Lung (tissue), 17 donors: ENCODE measurements at places on chromosomes 12 and 14. TPM values are rescaled to one million over a fixed set of nuclear protein-coding genes. Genes with fewer than 3 reads are reported as not detected.

- no peak for DNase-seq
These were observed 13.8 kb downstream of the GXYLT1 start for GRCh38 chr12:42130672-42131402.

- no peak for DNase-seq
These were observed 50.5 kb upstream of the HIF1A start for GRCh38 chr14:61644834-61645233.

- DNase-seq: no peak
These were observed 581.9 kb downstream of the ALG10 start for GRCh38 chr12:34604227-34604626.

GRCh38 chr14:101731187-101732080, 30.1 kb upstream of the PPP2R5C start:
- peak; percentile 21 for DNase-seq

DNA sequence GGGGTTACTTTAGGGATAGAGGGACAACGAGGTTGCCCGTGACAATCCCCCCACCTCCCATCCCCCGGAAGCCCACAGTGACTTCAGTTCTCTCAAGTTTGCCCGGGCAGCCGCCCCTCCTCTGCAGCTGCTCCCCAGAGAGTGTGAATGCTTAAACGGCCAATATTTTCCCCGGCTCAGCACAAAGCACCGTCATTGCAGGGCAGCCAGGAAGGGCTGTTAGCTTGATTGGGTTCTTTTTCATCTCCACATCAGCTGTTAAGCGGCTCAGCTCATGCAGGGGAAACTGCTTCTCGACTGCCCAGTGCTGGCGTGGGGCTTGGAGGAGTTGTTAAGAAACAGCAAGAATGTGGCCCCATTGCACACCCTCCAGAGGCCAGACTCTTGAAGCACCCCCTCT, 120.5 kb upstream of the NCOR2 start:
- DNase-seq: peak; percentile 90

GRCh38 chr14:42470427-42470719, 863.7 kb downstream of the LRFN5 start:
- DNase-seq: no peak

GRCh38 chr14:102063109-102063807, 23.6 kb downstream of the HSP90AA1 start:
- DNase-seq: peak; percentile 90

DNA sequence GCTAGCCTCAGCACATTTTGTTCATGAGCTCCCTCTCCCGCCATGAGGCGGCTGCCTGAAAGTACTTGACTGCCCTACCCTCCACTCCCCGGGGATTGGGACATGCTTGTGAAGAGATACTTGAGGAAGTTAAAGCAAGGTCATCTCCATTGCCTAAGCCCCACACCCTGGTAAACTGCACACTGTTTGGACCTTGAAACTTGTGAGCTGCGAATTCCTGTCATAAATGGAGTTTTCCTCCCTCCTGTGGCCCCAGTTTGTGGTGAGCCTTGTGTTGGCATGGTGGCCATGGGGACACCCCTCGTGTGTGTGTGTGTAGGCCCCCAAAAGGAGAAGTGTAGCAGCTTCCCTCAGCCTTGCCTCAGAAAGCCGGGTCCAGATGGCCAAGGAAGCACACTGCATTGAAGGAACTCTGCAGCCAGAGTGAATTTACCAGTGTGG, 395.5 kb downstream of the ZFP36L1 start:
- DNase-seq: no peak

DNA sequence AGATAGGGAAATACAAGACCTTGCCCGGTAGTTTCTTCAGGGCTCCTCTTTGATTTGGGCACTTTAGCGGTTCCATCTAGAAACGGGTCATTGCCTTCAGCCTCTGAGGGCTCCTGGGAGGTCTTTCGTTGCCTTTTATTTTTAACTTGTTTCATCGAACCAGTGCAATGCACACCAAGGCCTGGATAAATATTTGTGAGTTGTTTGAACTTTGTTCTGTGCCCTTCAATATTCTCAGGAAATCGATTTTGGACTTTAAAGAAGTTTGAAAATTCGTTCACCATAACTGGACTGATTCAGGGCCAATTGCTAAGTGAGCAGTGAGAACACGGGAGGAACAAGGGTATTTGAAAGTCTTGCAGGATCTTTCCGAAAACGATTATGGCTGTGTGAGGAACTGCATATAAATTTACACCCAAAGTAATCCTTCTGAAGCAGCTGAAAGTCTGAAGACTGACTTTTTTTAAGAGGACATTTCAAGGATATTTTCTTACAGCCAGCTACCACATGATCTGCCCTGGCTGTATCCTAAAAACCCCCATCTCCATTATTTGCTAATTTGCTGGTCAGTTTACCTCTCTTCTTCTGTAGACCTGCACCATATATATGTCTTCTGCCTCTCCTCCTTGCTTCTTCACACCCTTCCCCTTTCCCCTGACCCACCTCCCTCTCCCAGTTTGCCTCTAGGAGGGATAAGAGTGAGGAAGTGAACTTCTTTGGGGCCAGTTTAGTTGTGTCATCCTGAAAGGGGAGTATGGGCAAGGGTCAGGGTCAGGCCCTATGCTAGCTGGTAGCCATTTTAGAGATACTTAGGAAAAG, 8.0 kb downstream of the DUSP6 start:
- DNase-seq: no peak

- DNase-seq: no peak
These were observed 49.0 kb downstream of the KIF21A start for GRCh38 chr12:39393890-39394289.

DNA sequence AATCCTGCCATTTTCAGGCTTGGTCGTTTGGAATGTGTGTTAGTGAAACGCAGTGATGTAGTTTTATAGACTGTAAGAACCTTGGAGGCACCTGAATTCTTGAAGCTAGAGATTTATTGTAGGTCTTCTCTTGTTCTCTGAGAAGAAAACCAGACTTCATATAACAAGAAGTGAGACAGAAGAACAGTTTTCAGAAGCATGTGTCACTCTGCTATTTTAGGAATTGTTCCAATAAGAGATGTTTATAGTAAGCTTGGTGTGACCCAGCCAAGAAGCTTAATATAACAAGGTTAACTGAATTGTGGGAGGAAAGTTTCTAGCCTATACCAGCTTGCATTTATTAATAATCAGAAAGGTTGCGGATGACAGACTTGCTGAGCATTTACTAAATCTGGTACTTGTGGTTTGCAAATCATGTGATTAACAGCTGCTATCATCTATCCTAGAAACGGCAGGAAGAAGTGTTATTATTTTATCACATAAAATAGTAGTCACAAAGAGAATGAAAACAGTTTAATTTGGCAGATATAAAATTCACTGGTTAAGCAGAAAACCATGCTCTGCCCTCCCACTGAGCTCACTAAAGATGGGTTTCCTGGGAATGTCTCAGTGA, 49.2 kb upstream of the BCAT1 start:
- peak; percentile 60 for DNase-seq

Gene AKAP6
- 27.1 TPM for total RNA-seq

Gene SLC8A3
- total RNA-seq: 0.80 TPM

Gene CHST11
- 63.2 TPM for total RNA-seq

Gene DNAH10
- total RNA-seq: 21.7 TPM
